Right forelimb (tissue), 1 donor: ENCODE measurements at places on chromosomes 1 and 21.

- DNase-seq = no peak
These were observed 40.7 kb downstream of the AGO3 start for GRCh38 chr1:35971601-35972000.

GRCh38 chr21:17466166-17466565 lies 46.7 kb upstream of the CXADR start:
- no peak for DNase-seq

DNA sequence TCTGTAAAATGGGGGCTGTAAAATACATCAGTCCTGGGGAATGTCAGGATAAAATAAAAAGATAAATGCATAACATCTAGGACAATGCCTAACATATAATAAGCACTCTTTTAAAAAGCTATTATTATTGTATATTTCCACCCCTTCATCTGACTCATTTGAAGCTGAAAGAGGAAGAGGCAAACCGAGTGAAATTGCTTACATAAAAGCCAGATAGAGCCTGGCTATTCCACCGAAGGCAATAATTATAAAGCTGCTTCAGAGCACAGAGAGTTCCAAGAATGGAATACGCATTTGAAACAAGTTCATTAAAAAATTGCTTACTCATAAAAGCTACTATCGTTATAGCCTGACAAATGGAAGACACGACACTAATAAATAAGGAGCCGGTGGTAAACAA lies 186.1 kb upstream of the CAMK1G start:
- no peak for DNase-seq

GRCh38 chr1:90494748-90495282 lies 222.3 kb downstream of the BARHL2 start:
- no peak for DNase-seq

- no peak for DNase-seq
These were observed 25.3 kb upstream of the RRP15 start for GRCh38 chr1:218259800-218260199.

GRCh38 chr1:92884195-92884594 lies 52.4 kb downstream of the RPL5 start:
- DNase-seq = no peak

GRCh38 chr1:70990469-70991253 lies 57.0 kb downstream of the PTGER3 start:
- no peak for DNase-seq

DNA sequence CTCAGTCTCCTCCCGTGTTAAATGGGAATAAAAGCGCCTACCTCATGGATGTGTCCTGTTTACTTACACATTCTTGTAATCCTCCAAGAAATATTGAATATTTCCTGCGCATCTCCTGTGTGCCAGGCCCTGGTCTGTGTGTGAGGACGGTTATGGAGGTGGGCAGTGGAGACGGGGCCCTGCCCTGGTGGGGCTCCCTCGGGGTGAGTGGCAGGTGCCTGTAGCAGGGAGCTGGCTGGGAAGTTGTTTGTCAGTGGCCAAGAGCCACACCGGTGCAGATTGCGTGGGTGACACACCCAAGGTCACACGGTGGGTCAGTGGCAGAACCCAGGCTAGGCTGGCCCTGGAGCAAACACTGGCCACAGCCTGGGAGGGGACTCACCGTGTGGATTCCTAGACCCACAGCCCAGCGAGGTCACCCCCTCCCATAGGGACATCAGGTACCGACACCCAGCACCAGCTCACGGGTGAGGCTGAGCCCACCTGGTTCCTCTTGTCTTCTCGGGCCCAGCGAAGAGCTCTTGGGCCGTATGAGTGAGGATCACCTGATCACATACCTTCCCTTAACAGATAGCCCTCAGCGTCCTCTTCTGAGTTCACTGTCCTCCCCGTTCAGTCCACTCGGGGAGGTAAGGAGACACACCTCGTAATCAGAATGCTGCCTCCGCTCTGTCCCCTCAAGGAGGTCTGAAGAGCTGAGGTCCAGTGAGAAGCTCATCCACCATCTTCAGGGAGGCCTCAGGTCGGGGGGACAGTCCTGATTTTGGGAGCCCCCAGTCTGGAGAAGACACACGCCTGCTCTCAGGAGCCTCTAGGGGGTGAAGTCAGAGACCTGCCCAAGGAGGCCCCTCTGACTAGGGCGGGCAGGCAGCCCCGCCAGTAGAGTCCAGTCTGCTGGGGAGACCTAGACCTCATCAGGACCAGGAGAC lies 349.6 kb downstream of the MATN1 start:
- peak; percentile 31 for DNase-seq

GRCh38 chr1:244971552-244972216 lies 107.3 kb upstream of the HNRNPU start:
- no peak for DNase-seq

- DNase-seq = no peak
These were observed 319.1 kb upstream of the SGIP1 start for GRCh38 chr1:66214901-66215300.

- no peak for DNase-seq
These were observed 63.6 kb downstream of the NEK7 start for GRCh38 chr1:198220428-198220827.

DNA sequence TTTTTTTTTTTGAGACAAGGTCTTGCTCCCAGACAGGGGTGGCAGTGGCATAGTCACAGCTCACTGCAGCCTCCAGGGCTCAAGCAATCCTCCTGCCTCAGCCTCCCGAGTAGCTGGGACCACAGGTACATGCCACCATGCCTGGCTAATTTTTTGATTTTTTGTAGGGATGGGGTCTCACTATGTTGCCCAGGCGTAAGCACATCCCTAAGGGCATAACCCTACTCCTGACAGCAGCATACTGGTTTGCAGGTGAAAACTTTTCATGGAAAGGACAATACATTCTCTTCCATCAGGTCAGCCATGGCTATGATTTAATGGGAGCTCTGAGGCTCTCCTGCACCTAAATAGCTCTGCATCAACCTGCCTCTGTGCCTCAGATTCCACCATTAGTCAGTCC lies 29.4 kb downstream of the UBIAD1 start:
- no peak for DNase-seq

DNA sequence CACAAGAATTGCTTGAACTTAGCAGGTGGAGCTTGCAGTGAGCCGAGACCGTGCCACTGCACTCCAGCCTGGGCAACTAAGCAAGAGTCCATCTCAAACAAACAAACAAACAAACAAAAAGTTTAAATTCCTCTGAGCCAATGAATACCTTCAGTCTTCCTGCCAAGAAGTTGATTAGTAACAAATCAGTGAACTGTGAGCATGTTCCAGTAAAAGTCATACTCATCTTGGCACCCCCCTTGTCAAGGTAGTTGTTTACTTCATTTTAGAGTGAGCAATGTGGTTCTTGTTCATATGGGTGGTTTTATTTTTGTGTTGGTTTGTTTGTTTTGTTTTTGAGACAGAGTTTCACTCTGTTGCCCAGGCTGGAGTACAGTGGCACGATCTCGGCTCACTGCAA lies 18.0 kb upstream of the SLC2A7 start:
- no peak for DNase-seq

DNA sequence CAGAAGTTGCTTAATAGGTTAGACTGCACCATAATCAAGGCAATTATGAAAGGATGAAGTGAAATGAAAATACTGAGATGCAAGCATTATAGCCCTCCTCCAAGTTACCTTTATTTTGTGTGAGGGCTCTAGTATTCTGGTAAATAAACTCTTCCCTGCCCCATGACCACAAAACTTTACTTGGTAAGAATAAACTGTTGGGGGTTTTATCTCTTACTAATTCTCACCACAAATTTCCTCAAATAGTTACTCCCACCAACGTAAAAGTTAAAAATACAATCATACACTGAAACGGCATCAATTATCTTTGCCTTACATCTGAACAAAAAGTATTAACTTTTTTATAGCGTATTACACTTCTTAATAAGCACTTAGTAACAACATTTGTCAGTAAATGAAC lies 29.5 kb downstream of the C21orf91 start:
- DNase-seq = no peak

DNA sequence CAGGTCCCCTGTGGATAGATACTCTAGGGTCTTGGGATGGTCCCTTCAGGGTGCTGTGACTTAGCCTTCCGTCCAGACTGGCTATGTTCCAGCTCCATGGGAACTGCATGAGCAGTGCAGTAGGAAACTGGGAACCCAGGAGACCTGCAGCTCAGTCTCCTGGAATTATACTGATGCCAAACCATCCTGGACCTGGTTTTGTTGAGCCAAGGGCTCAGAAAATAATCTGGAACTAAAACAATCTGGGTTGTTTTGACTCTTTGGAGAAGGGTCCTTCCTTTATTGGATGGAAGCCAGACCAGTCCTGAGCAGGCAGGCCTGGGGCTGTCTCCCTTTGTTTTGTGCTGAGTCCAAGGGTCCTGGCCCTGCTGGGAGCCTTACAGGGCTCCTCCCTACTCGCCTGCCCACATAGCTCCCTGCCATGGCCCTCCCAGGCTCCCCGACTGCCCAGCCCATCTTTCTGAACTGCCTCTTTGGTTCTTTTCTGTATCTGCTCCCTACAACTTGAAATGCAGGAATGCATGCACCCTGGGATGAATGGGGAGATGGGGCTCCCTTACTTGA lies 1.2 kb downstream of the IPO13 start:
- DNase-seq = no peak

- DNase-seq = no peak
These were observed 5.0 kb downstream of the NOS1AP start for GRCh38 chr1:162074276-162075005.

GRCh38 chr1:32464191-32464715 lies 619 bp upstream of the ZBTB8B start:
- no peak for DNase-seq

DNA sequence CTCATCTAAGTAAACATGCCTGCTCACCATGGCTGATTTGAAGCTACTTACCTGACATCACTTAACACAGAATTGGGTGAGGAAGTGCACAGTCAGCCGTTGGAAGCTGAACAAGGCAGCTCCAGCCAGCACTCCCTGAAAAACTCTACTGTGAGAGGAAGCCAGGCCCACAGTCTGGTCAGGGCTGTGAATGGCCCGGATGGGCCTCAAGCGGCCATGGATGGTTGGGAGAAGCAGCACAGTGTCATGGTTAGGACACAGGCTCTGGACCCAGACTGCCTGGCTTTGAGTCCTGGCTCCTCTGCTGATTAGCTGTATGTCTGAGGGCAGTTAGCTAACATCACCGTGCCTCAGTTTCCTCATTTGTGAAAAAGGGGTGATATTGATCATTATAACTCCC lies 267.8 kb downstream of the GRIK3 start:
- DNase-seq = peak; percentile 37

GRCh38 chr1:183243161-183244050 lies 57.3 kb downstream of the LAMC2 start:
- DNase-seq = no peak
